Testis (tissue), 5 donors: ENCODE measurements at places on chromosomes 5 and 9. TPM values are rescaled to one million over a fixed set of nuclear protein-coding genes. Genes with fewer than 3 reads are reported as not detected.
A peak's percentile ranks its signal among the peaks of the same experiment; 100 is the strongest.

DNA sequence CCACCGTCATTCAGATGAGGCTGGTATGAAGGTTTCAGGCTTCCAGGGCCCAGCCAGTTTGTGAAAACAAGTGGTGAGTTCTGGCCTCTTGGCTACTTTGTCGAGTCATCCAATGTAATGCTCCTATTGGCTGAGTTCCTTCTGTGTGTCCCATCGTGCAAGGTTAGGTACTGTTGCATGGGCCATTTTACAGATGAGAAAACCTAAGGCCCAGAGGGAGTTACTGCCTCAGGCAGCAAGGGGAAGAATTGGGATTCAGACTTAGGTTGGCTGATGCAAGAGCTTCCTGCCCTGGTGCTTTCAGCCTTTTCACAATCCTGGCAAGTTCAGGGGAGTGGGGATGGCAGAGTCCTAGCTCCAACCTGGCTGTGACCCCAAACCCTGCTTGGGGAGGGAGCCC lies 17.4 kb upstream of the PITX1 start:
- H3K27ac ChIP-seq = no peak overlapping the region
- H3K4me3 ChIP-seq = no peak overlapping the region
- no peaks in the 10 kb centered on the region for H3K4me1 ChIP-seq
- DNase-seq = no peak
- H3K27me3 ChIP-seq = no peaks in the 10 kb centered on the region

- no peaks in the 10 kb centered on the region for H3K27me3 ChIP-seq
- no peak for DNase-seq
- H3K4me3 ChIP-seq = no peak overlapping the region
- no peak overlapping the region for H3K27ac ChIP-seq
Observed at GRCh38 chr9:106945727-106946660, 83.0 kb downstream of the ZNF462 start.

DNA sequence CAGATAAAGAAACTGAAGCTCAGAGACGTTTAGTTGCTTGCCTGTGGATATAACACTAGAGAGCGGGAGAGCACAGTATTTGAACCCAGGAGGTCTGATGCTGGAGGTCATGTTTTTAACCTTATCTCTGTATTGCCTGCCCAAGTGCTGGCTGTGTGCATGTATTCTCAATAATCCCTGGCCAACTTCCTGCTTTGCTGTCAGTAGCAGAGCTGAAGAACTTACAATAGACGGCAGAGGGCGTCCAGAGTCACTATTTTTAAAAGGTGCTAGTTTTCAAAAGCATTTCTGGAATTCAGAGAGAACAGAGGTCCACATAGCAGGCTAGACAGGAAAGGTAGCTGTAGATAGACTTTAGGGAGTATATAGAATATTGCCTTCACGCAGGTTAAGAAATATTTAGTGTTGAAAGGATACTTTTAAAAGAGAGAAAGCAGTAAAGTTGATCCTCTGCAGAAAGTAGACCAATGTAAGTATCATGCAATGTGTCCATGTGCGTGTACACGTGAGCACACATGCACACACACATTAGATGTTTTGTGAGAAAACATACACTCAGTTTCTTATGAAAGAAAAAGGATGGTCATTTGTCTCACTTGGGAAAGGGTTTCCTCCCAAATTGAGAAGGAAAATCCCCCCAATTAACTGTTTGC lies 46.3 kb downstream of the PTCD2 start:
- no peak overlapping the region for H3K27ac ChIP-seq
- no peaks in the 10 kb centered on the region for H3K27me3 ChIP-seq
- H3K4me1 ChIP-seq = peaks cover 8% of the 10 kb centered on the region
- peak; percentile 87 for DNase-seq
- H3K36me3 ChIP-seq = no peaks in the 10 kb centered on the region

- no peak overlapping the region for H3K27ac ChIP-seq
- H3K27me3 ChIP-seq = no peaks in the 10 kb centered on the region
- H3K4me3 ChIP-seq = no peak overlapping the region
- H3K4me1 ChIP-seq = no peaks in the 10 kb centered on the region
- no peak for DNase-seq
Observed at GRCh38 chr9:91433180-91433579, 9.5 kb upstream of the NFIL3 start.

DNA sequence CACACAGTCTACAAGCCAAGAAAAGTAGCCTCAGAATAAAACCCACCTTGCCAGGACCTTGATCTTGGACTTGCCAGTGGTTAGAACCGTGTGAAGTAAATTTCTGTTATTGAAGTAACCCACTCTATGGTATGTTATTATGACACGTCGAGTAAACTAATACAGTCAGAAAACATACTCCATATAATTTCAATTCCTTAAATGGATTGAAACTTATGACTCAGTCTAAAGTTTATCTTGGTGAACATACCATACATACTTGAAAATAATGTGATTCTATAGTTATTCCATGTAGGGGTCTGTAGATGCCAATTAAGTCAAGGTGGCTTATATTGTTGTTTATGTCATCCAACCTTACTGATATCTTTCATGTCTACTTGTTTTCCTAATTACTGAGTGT lies 950.7 kb downstream of the TLE4 start:
- H3K36me3 ChIP-seq = no peaks in the 10 kb centered on the region
- H3K4me1 ChIP-seq = no peaks in the 10 kb centered on the region
- H3K27me3 ChIP-seq = no peaks in the 10 kb centered on the region

The SLC45A2 gene
- polyA plus RNA-seq = 2.0 TPM
